ENCODE measurements at places on chromosomes 13 and 19. TPM values are rescaled to one million over a fixed set of nuclear protein-coding genes. Genes with fewer than 3 reads are reported as not detected.

Gene SGCG
- not detected for total RNA-seq

Gene ITGBL1
- not detected for total RNA-seq

Gene CALR3
- not detected for total RNA-seq

Gene ATXN8OS
- total RNA-seq = not detected

Gene ZNF681
- 1.7 TPM for total RNA-seq

Gene CGB1
- total RNA-seq = not detected

Data from CD8-positive, alpha-beta T cell (primary cell).